Ovary (tissue), 10 donors: ENCODE measurements at places on chromosomes 11 and 22. TPM values are rescaled to one million over a fixed set of nuclear protein-coding genes. Genes with fewer than 3 reads are reported as not detected.

PDGFB gene
- total RNA-seq, result 10.7 TPM

DMC1 gene
- 0.95 TPM for total RNA-seq

OR8G5 gene
- total RNA-seq, result not detected

RIMBP3C gene
- total RNA-seq, result 0.25 TPM

SHANK3 gene
- 3.6 TPM for total RNA-seq

NECTIN1 gene
- total RNA-seq, result 2.4 TPM

GAL3ST1 gene
- 1.9 TPM for total RNA-seq

LMNTD2 gene
- 1.0 TPM for total RNA-seq

DNA sequence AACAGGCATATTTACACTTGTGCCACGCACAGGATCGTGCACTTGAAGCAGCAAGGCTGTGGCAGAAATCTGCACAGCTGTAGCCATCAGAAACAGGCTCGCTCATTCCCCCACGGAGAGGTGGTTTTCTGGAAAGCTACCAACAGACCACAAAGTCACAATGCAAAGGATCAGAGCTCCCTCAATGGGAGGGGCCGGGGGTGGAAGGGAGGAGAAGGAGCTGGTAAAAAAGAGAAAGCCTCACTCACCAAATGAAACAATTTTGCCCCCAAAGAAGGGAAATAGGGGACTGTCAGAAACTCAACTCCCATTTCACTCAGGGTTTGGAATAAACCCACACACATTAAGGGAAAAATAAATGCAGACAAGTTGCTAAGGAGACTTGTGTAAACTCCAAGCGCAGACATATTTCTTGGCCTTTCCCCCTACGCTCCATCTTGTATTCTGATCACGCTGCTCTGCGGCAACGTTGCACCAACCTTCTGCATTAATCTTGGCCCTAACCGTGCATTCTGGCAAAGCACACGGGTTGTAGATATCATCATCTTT lies 43.2 kb upstream of the BLID start:
- peak; percentile 43 for DNase-seq

- no peak for DNase-seq
Measured at GRCh38 chr22:18145676-18146388, 4.1 kb upstream of the USP18 start.

- DNase-seq, result no peak
Measured at GRCh38 chr22:43897751-43898261, 6.0 kb upstream of the PNPLA5 start.

DNA sequence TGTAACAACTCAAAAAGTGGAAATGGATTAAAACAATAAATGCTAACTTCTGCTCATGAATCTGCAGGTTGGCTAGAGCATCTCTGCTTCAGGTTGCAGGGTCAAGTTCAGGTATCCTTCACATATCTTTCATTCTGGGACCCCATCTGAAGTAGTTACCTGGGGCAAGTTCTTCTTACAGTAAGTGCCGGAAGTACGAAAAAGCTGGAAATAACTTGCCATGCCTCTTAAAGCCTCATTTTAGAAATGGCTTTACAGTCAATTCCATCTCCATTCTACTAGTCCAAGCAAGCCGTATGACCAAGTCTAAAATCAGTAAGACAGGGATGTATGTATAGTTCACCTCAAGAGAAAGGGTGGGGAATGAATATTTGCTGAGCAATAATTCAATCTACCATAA lies 93.7 kb downstream of the FCHSD2 start:
- DNase-seq, result no peak

GRCh38 chr22:38927033-38927781 lies 30.2 kb upstream of the APOBEC3A start:
- peak; percentile 76 for DNase-seq

GRCh38 chr11:46332568-46333393 lies 14.5 kb upstream of the DGKZ start:
- no peak for DNase-seq

DNA sequence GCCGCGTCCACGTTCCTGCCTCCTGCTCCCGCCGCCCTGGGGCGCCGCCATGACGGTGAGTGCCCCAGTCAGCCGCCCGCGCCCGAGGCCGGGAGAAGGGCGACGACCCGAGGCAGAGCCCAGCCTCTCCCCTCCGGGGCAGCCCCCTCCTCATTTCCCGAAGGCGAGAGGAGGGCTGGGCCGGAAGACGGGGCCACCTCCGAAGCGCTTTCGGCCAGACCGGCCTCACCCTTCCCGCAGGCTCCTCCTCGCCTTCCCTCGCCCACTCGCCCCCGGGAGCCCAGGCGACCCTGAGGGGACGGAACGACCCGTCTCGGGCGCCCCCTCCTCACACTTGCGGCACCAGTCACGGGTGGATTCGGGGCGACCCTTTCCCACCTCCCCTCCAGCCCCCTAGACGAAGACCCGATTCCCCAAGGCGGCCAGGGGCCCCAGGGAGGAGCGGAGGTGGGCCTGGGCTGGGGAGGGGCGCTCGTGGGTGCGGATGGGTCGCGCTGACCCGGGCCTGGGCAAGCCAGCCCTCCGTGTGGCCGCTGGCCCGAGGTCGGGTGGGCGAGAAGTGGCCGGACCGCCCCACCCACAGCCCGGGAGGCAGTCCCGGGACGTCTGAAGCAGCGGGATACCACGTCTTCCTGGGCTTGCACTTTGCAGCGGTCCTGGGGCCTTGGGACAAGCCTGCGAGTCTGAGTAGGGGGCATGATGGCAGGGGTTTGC lies 49.7 kb downstream of the TRIOBP start:
- peak; percentile 53 for DNase-seq

- DNase-seq, result no peak
Measured at GRCh38 chr11:40287916-40288803, 1171.3 kb downstream of the LRRC4C start.

GRCh38 chr11:126417091-126417862 lies 61.8 kb downstream of the ST3GAL4 start:
- DNase-seq, result no peak

DNA sequence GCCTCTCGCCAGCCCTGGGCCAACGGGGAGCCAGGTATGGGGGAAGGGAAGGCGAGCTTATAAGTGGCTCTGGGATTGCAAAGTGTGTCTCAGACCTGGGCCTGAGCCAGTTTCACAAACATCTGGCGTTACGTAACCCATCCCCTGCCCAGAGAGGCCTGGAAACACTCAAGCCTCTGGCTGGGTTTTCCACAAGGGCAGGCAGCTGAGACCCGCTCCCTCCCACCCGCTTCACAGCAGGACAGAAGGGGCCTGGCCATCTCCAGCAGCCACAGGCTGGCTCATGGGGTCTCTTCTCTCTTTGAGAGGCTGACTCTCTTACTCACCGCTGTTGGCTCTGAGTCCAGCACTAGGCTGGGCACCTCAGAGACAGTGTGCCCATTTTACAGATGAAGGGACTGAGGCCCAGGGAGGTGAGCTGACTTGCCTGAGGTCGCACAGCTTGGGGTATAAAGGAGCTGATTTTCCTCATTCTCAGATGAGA lies 44.5 kb downstream of the TRIOBP start:
- peak; percentile 97 for DNase-seq

DNA sequence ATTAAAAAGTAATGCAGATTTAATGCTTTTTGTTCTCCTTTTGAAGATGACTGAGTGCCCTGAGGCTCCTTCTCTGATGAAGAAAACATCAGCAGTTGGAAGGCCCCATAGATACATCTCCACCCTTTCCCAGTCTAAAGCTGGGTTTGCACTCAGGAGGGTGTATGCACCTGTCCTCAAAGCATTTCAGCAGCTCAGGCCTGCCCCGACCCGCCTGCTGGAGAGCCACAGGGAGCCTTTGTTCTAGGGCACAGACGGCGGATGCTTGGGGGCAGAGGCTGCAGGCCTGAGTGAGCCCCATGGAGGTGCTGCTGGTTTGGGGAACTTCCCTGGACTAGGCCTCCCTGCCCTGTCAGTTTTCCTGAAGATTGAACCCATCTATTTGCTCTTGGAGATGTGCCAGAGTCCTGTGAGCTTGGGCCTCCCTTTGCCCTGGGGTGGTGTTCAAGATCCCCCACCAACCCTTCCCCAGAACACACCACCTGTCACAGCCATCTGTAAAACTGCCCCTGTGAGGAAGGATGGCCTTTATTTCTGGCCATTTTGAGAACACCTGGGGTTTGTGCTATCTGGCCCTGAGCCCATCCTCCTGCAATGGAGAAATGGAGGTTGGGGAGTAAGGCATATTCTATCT lies 160.0 kb downstream of the NAV2 start:
- no peak for DNase-seq

- DNase-seq, result no peak
Measured at GRCh38 chr11:130379276-130379675, 49.1 kb downstream of the ADAMTS8 start.

GRCh38 chr11:118343981-118344515 lies at the start of gene CD3G:
Gene CD3G (plus strand): TSS chr11:118344344. CDS start chr11:118344424, 80 bp downstream.
- DNase-seq, result no peak
